ENCODE measurements at places on chromosomes 4 and X. TPM values are rescaled to one million over a fixed set of nuclear protein-coding genes. Genes with fewer than 3 reads are reported as not detected.

GRCh38 chrX:18692541-18692940 is 14.9 kb upstream of the PPEF1 start:
- H3K4me1 ChIP-seq: no peaks in the 10 kb centered on the region
- no peaks in the 10 kb centered on the region for H3K36me3 ChIP-seq
- H3K27me3 ChIP-seq: no peaks in the 10 kb centered on the region
- no peak overlapping the region for H3K27ac ChIP-seq
- DNase-seq: no peak
- no peak overlapping the region for H3K4me3 ChIP-seq

GRCh38 chr4:79445371-79445781 is 37.3 kb upstream of the GK2 start:
- H3K4me1 ChIP-seq: no peaks in the 10 kb centered on the region
- H3K27ac ChIP-seq: no peak overlapping the region
- no peaks in the 10 kb centered on the region for H3K36me3 ChIP-seq
- DNase-seq: no peak

GRCh38 chr4:116899561-116899960 is 185.8 kb downstream of the TRAM1L1 start:
- no peak overlapping the region for H3K4me3 ChIP-seq
- H3K27ac ChIP-seq: no peak overlapping the region
- DNase-seq: no peak
- H3K27me3 ChIP-seq: no peaks in the 10 kb centered on the region
- H3K4me1 ChIP-seq: no peaks in the 10 kb centered on the region
- no peaks in the 10 kb centered on the region for H3K36me3 ChIP-seq

DNA sequence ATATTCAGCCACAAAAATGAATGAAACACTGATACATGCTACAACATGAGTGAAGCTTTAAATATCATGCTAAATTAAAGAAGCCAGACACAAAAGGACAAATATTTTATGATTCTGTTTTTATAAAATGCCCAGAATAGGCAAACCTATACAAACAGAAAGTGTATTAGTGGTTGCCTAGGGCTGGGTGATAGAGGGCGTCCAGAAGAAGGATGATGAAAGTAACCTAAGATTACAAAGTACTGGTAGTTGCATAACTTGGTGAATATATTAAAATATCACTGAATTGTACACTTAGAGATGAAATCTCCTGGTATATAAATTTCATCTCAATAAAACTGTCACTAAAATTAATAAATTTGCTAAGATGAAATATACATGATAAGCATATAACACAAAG is 67.5 kb downstream of the FBXW7 start:
- H3K36me3 ChIP-seq: no peaks in the 10 kb centered on the region
- peaks cover 7% of the 10 kb centered on the region for H3K4me1 ChIP-seq
- no peak overlapping the region for H3K27ac ChIP-seq

GRCh38 chrX:120499301-120500072 is 30.4 kb upstream of the LAMP2 start:
- H3K36me3 ChIP-seq: no peaks in the 10 kb centered on the region
- H3K27me3 ChIP-seq: no peaks in the 10 kb centered on the region
- H3K4me3 ChIP-seq: no peak overlapping the region

DNA sequence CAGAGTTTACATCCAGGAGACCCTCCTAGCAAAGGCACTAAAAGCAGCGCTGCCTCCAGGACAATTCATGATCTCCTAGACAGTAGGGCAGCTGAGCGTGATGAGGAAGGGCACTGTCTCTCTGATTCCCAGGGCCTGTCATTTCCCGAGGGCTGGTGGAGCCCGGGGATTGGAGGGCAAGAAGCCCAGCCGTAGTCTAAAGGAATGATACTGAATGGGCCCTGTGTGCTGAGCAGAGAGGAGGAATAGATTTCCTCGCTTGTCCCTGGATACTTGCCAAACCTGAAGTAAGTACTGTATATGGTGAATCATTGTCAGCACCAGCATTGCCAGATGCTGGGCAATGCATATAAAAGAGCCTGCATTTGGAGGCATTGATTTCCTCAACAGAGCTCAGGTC is 88.0 kb upstream of the SLITRK2 start:
- no peak for DNase-seq
- H3K36me3 ChIP-seq: no peaks in the 10 kb centered on the region
- H3K4me1 ChIP-seq: no peaks in the 10 kb centered on the region
- no peaks in the 10 kb centered on the region for H3K27me3 ChIP-seq

GRCh38 chrX:14095702-14096101 is 66.0 kb upstream of the GEMIN8 start:
- no peak for DNase-seq
- no peaks in the 10 kb centered on the region for H3K27me3 ChIP-seq
- H3K36me3 ChIP-seq: no peaks in the 10 kb centered on the region
- H3K4me1 ChIP-seq: no peaks in the 10 kb centered on the region

GRCh38 chrX:2954541-2954940 is 25.4 kb upstream of the ARSD start:
- no peaks in the 10 kb centered on the region for H3K27me3 ChIP-seq
- H3K4me3 ChIP-seq: no peak overlapping the region
- H3K4me1 ChIP-seq: no peaks in the 10 kb centered on the region
- no peak for DNase-seq
- no peak overlapping the region for H3K27ac ChIP-seq
- no peaks in the 10 kb centered on the region for H3K36me3 ChIP-seq

GRCh38 chr4:140807491-140808252 is 51.5 kb upstream of the TBC1D9 start:
- H3K4me1 ChIP-seq: no peaks in the 10 kb centered on the region
- no peaks in the 10 kb centered on the region for H3K27me3 ChIP-seq
- H3K27ac ChIP-seq: no peak overlapping the region
- H3K4me3 ChIP-seq: no peak overlapping the region
- DNase-seq: no peak

GRCh38 chr4:17475481-17475880 is 36.4 kb downstream of the QDPR start:
- H3K36me3 ChIP-seq: no peaks in the 10 kb centered on the region
- H3K4me1 ChIP-seq: no peaks in the 10 kb centered on the region
- no peak overlapping the region for H3K27ac ChIP-seq
- no peak for DNase-seq

- H3K4me3 ChIP-seq: no peak overlapping the region
- H3K27me3 ChIP-seq: no peaks in the 10 kb centered on the region
- no peaks in the 10 kb centered on the region for H3K36me3 ChIP-seq
- no peak for DNase-seq
These were observed 9.0 kb downstream of the TSC22D3 start for GRCh38 chrX:107766470-107767150.

DNA sequence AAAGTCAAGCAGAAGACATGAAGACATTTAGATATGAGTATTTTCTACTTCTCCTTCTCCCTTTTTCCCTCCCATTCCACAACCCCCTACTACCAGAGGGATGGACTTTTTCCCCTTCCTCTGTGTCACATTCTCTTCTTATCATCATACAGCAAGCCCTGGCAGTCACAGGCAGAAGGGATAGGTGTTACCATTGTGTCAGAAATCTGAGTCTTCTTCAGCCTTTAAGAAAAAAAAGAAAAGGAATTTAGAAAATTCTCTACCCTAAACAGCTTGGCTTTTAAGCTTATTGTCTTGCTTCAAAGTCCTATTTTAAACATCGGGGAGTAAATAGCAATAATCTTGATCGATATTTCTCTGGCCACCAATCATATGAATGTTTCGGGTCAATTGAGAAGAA is 30.9 kb upstream of the ADH1C start:
- peak overlapping the region; percentile 80 for H3K27ac ChIP-seq
- H3K27me3 ChIP-seq: no peaks in the 10 kb centered on the region
- H3K4me1 ChIP-seq: no peaks in the 10 kb centered on the region
- H3K4me3 ChIP-seq: no peak overlapping the region

The CT45A3 gene
- not detected for total RNA-seq

The STBD1 gene
- 16.2 TPM for total RNA-seq

The STATH gene
- total RNA-seq: not detected

Measured in esophagus muscularis mucosa (tissue), 4 donors.